ENCODE measurements at places on chromosomes 1 and 21.

DNA sequence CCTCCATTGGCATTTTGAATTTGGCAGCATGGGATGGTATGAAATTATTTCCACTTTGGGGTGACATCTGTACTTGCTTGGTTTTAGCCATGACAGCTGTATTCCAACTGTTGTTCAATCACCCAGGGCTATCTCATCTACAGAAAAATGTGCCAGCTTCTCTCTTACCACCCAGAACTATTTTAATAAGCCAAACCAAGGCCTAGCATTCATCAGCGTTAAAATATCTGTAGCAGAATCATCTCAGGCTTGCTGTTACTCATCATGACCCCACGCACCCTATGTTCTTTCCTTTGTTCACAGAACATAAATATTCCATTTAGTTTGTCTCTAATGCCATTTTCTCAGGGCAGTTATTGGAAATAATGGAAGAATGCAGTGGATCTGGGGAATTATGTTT, 49.8 kb downstream of the GIPC2 start:
- peak; percentile 77 for DNase-seq

- no peak for DNase-seq
Observed at GRCh38 chr1:177937931-177938330, 31.9 kb downstream of the SEC16B start.

DNA sequence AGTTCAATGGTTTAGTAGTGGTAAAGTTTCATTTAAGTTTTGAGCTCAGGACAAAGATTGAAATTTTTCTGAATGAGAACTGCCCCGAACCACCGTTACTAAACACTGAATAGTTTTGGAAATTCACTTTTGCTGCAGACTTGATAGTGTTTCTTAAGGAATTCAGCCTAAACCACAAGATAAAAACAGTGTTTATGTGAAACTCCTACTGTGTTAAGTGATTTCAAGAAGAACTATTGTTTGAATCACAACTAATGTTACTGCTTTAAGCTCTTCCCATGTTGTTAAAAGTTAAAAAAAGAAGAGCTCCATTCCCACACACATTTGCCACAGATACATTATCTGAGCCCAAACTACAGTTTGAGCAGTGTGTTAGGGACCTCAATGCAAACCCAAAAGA, 159.2 kb downstream of the DYRK1A start:
- no peak for DNase-seq

GRCh38 chr1:116966791-116967190, 34.8 kb upstream of the CD101 start:
- no peak for DNase-seq

DNA sequence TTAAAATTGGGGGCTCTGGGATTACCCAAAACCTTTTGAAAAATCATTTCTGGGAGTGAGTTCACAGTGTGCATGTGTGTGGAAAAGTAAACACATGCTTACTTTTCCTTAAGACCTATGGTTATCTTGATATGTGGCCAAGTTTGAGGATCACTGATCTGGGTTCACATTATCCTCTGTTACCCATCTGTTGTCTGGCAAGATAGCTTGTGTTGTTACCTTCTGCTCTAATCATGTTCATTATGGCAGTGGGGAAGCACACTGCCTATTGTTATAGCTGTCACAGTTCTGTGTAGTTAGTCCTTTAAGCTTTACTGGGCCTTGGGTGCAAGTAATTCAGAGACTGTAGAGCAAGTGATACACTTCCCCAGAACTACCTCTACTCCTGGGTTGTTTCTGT, 5.0 kb downstream of the CTBS start:
- DNase-seq, result no peak

GRCh38 chr1:189662190-189662589, 815.5 kb downstream of the BRINP3 start:
- peak; percentile 65 for DNase-seq

- DNase-seq, result no peak
Observed at GRCh38 chr1:145805057-145805456, 18.8 kb downstream of the RNF115 start.

- no peak for DNase-seq
Observed at GRCh38 chr1:10490286-10490970, 15.7 kb downstream of the PEX14 start.

- DNase-seq, result no peak
Observed at GRCh38 chr1:909861-910310, 13.8 kb upstream of the SAMD11 start.

GRCh38 chr1:64234714-64235113, 31.3 kb downstream of the UBE2U start:
- no peak for DNase-seq

GRCh38 chr1:41388510-41388909, 27.3 kb downstream of the FOXO6 start:
- DNase-seq, result no peak

GRCh38 chr1:42290130-42290529, 44.9 kb downstream of the FOXJ3 start:
- DNase-seq, result no peak

DNA sequence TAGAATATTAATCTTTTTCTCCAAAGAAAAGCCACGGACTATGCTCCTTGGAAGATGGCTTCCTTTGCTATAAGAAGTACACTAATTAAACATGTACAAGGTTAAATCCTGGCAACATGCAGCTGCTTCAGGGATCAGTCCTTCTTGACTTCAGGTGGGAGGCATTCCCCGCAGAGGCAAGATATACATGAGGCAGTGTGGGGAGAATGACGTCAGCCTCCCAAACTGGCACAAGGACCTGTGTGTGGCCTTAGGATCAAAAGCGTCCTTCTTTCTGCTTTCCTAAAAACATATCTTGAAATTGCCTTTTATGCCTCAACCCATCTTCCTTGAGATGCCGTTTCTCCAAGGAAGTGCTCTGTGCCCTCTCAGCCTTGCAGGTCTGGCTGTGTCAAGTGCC, 90.3 kb downstream of the WLS start:
- DNase-seq, result no peak

DNA sequence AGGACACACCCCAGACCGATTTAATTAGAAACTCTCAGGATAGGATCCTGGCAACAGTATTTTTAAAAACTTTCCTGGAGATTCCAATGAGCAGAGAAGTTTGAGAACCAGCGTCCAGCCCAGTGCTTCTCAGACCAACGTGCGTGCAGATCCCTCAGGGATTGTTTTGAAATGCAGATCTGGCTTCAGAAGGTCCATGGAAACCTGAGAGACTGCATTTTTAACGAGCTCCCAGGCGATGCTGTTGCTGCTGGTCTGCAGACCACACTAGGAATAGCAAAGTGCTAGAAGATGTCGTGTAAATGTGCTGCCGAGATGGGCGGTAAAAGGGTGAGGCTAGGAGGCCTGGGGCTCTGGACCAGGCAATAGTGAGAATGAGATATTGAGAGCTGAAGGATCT, 18.4 kb upstream of the CASQ1 start:
- no peak for DNase-seq

DNA sequence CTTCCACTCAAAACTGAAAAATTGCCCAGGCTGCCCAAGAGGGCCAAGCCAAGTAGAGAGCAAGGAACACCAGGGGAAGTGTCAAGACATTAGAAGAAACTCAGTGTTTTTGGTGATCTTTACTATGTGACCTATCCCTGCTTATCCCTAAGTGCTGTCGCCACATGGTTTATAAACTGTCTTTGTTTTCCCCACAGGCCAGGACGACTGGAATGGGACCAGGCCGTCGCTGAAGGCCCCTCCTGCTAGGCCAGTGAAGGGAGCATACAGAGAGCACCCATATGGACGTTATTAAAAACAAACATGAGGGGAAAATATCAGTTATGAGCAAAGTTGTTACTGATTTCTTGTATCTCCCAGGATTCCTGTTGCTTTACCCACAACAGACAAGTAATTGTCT, 28.7 kb downstream of the KHDRBS1 start:
- DNase-seq, result no peak

DNA sequence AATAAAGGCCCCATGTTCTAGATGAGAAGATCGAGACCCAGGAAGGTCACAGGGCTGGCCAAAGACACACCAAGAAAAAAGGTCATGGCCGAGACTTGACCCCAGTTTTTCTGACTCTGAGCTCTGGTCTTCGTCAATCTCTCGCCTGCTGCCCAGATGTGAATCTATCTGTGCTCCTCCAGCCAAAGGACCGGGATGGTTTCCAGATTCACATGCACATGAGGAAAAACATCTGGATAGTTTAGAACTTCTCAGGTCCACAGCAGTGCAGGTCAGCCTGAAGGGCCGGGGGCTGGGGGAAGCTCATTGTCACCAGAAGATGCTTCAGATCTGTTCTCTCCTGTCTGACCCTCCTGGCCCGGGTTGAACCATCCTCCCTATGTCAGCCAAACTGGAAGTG, 49.0 kb downstream of the KCNN3 start:
- no peak for DNase-seq

- peak; percentile 72 for DNase-seq
Observed at GRCh38 chr1:234529950-234530237, 50.9 kb upstream of the TARBP1 start.

DNA sequence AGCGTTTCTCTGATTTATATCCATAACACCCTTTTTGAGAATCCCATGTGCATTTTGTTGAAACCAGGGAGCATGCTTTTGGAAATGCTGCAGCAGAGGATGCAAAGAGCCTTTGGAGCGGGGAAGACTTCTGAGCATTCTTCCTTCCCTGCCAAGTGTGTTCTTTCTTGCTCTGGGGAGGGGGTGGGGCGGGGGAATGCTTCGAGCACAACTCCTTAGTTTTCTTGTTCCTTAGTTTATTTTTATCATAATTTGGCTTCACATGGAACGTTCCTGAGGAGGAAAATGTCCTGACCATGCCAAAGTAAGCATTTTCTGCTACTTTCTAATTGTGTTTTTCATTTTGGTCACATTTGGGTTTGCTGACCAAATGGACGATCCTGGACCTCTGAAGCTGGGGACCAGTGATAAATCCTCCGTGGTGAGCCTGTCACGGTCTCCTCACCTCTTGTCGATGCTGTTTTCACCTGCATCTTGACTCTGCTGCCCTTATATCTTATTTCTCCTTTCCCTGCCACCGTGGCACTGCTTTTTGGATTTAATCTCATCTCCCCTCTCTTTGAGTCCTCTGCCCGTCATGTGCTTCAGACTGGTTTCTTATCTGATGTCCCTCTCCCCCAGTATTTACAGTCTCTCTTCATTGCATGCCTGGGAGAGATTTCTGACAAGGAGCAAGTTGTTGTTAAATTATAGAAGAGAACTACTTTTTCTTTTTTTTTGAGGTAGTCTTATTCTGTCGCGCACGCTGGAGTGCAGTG, 2.4 kb downstream of the CTPS1 start:
- no peak for DNase-seq

GRCh38 chr21:36974851-36975192, 8.4 kb upstream of the HLCS start:
- no peak for DNase-seq

- no peak for DNase-seq
Observed at GRCh38 chr21:44949161-44949778, 9.4 kb downstream of the SLX9 start.

GRCh38 chr1:23594149-23594907, 35.0 kb upstream of the ID3 start:
- DNase-seq, result no peak

- peak; percentile 78 for DNase-seq
Observed at GRCh38 chr1:52697795-52698674, at the start of gene COA7. COA7 (minus strand) TSS chr1:52698347; CDS start chr1:52698326, 21 bp downstream.

GRCh38 chr21:40618191-40618973, 228.6 kb downstream of the DSCAM start:
- no peak for DNase-seq
